ENCODE measurements at places on chromosomes 4 and X. TPM values are rescaled to one million over a fixed set of nuclear protein-coding genes. Genes with fewer than 3 reads are reported as not detected.

GRCh38 chr4:38062088-38062775, 102.0 kb downstream of the PTTG2 start:
- peak; percentile 76 for DNase-seq

DNA sequence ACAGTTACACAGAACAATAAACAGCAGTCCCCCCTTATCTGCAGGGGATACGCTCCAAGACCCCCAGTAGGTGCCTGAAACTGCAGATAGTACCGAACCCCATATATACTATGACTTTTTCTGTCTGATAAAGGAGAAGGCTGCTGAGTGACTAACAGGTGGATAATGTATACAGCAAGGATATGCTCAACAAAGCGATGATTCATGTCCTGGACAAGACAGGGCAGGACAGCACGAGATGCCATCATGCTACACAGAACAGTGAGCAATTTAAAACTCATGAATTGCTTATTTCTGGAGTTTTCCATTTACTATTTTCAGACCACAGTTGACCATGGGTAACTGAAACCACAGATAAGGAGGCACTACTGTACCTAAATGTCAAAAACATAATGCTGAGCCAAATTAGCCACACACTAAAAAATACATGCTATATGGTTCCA, 76.1 kb downstream of the MANBA start:
- no peak for DNase-seq

GRCh38 chrX:13088156-13088487, 43.7 kb upstream of the FAM9C start:
- DNase-seq = no peak

- no peak for DNase-seq
Measured at GRCh38 chr4:171221181-171221580, 592.0 kb upstream of the GALNTL6 start.

GRCh38 chr4:78673337-78673736, 102.8 kb upstream of the BMP2K start:
- DNase-seq = no peak

GRCh38 chrX:130145123-130145522, 20.5 kb downstream of the AIFM1 start:
- no peak for DNase-seq

DNA sequence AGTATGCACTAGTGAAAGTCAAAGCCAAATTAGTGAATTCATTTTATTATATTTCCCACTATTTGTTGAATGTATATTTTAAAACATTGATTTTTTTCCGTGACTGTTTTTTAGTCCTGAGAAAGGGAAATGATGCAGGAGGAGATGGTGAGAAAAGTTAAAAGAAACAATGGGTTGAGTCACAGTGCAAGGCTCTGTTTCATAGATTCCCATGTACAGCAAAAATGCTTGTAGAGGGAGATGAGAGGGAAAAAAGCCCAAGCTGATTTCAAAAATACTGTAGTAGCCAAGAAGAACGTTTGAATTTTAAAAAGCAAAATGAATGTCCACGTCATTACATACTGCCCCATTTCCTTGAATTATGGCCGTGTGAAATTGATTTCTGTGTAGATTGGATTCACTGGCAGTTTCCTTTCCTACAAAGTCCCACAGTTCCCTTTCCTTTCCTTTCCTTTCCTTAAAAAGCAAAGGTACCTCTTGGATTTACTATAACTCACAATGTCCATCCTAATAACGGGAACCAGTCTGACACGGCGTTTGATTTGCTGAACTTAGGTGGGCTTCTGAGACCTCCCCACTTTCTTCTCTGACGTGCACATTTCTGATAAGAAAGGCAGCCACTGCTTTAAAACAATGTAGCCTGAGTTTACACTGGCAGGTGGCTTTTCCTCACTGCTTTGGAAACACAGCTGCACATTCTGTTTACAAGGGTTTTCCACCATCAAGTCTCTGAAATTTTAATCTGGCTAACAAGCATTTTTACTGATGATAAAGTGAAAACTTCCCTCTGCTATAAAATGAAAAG, 63.7 kb downstream of the SPCS3 start:
- no peak for DNase-seq

DNA sequence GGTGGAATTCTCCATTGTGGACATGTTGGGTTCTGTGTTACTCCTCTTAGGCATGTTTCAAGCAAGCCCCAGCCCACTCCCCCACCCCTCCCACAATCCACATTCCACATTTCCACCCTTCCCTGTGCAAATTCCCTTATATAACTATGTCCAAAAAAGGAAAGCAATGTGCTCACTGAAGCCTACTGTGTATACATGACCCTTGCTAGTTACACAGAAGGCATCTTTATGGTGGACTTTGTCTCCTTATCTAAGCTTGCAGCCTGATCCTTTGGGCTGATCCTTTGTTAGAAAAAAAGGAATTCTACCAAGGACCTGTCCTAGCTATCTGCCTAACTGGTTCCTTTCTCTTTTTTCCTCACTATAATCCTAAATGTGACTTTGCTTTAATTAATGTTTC, 796.8 kb downstream of the NLGN4X start:
- no peak for DNase-seq

DNA sequence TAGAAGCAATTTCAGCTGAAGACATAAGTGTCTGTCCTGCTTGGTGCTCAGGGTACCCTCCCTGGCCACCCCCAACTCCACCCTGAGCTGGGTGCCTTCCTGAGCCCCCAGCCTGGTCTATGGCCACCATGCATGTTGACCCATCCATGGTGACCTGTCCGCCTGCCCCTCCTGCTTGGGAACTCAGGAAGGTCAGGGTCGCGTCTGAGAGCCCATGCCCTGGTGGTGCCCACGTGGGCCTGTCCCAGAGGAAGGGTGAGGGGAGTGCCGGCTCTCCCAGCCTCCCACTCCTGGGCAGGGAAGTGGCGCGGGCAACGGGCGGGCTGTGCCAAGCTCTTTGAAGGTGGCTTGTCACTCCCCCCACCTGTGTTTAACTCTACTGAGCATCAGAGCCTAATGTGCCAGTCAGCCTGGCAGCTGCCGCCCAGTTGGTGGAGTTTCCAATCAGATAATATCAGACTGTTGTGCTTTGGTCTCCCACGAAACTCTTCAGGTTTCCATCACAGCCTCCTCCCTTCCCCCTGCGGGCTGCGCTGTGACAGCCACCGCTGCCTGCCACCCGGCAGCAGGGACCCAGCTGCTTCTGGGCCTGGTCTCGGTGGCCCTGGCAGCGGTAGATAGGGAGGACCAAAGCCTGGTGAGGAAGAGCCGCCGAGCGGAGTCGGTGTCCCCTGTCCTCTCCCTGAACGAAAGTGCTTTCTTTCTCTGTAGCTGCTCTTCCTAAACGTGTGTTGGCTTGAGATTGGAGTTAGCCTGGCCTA, 4.8 kb downstream of the SH3BP2 start:
- no peak for DNase-seq

DNA sequence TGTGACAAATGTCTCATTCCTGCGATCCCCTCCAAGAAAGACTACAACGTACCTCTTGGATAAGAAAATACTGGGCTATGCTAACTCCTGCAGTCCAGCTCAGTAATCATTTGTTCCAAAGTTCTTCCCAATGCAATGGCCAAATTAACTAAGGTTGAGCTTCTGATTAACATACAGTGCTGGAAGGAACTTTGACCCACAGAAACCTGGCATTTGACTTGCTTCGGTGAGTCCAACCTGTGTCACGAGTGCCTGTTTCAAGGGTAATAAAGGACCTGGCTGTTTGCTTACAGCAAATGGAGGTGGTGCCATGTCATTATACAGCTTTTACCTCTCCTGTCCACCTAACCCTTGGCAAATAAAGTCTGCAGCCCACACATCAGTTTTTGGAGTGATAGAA, 83.2 kb downstream of the RBM47 start:
- DNase-seq = no peak

DNA sequence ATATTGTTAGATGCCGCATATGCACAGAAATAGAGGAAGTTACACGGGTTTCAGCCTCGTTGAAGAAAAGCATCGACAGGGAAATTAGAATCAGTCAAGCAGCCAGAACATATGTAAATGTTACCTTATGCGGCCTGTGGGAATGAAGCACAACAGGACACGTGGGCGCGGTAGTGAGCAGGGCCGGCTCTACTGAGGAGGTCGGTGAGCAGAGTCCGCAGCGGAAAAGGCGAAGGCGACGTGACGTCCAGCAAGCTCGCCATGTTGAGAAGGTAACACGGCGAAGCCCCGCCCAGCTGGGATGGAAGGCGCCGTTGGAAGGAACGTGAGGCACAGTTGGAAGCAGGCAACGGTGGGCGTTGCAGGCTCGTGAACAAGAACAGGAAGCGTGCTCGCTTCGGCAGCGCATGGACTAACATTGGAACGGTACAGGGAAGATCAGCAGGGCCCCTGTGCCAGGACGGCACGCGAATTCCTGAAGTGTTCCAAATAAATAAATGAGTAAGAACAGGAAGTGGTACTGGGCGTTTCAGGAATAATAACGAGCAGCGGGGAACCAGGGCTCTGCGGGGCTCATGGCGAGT, 54.6 kb downstream of the MTNR1A start:
- DNase-seq = no peak

GRCh38 chr4:173360587-173361221, 10.1 kb upstream of the SAP30 start:
- DNase-seq = no peak

DNA sequence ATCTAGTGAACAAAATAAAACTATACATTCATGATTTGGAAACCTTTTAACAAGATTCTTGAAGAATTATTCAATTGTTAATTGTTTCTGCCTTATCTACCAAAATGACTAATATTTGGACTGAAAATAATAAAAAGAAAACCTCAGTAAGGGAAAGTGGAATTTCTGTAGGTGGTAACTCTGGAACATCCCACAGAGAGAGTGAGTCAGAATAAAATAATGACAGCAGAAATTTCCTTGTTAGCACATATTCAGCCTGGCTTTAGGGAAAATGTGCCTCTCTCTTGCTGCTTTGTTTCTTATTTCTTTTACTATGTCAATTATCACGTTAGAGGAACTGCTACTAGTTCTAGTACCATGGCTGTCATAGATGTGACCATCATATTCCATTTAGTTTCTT, 421.5 kb upstream of the GNPDA2 start:
- DNase-seq = no peak

DNA sequence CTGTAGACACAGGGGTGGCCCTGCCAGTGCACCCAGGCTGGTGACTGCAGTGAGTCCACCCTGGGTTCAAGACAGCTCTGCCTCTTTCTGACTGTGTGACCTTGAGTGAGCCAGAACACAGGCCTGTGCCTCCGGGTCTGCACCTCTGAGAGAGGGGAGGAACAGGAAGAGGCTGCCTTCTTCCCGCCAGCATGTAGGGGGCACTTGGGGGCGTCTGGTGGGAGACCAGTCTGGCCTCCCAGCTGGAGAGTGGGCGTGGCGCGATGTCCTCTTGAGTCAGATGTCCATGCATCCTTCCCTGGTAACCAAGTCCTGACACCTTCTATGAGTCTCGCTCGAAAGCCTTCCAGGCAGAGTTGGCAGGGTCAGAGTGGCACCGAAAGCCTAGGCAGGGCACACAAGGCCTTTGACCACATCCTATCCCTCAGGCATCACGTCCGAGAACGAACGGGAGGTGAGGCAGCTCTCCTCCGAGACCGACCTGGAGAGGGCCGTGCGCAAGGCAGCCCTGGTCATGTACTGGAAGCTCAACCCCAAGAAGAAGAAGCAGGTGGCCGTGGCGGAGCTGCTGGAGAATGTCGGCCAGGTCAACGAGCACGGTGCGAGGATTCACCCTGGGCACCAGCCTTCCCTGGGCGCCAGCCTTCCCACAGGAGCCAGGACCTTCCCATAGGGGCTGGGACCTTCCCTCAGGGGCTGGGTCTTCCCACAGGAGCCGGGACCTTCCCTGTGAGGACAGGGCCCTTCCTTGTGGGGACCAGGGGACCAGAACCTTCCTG, 21.3 kb downstream of the WFS1 start:
- DNase-seq = no peak

- DNase-seq = no peak
Measured at GRCh38 chr4:68617003-68617698, 41.0 kb upstream of the UGT2B17 start.

- DNase-seq = no peak
Measured at GRCh38 chr4:142248946-142249345, 597.2 kb downstream of the INPP4B start.

GRCh38 chrX:133776072-133776471, 209.3 kb downstream of the GPC3 start:
- no peak for DNase-seq

GRCh38 chr4:66097218-66097617, 426.9 kb upstream of the EPHA5 start:
- DNase-seq = no peak

- DNase-seq = no peak
Measured at GRCh38 chrX:40473460-40474204, 107.1 kb upstream of the ATP6AP2 start.

GRCh38 chrX:150456941-150457340, 93.8 kb downstream of the MAMLD1 start:
- DNase-seq = no peak

DNA sequence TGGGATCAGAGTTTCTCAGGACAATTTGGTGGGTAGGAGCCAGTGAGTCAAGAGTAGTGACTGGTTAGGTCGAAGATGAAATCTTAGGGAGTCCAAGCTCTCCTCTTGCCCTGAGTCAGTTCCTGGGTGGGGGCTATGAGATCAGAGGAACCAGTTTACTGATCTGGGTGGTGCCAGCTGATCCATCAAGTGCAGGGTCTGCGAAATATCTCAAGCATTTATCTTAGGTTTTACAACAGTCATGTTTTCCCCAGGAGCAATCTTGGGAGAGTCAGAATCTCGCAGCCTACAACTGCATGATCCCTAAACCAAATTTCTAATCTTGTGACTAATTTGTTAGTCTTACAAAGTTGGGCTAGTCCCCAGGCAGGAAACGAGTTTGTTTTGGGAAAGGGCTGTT, 1833.2 kb upstream of the PCDH7 start:
- DNase-seq = no peak

UNC5C gene
- 0.46 TPM for polyA plus RNA-seq

SRPX gene
- polyA plus RNA-seq = 26.6 TPM

GAR1 gene
- polyA plus RNA-seq = 28.1 TPM

MAD2L1 gene
- 14.4 TPM for polyA plus RNA-seq

SOX3 gene
- polyA plus RNA-seq = 0.10 TPM

SMC1A gene
- polyA plus RNA-seq = 44.5 TPM

SHROOM3 gene
- 19.0 TPM for polyA plus RNA-seq

CDKN2AIP gene
- polyA plus RNA-seq = 13.8 TPM

SAGE1 gene
- not detected for polyA plus RNA-seq

TGIF2LX gene
- not detected for polyA plus RNA-seq

TLR3 gene
- 1.4 TPM for polyA plus RNA-seq

CLIC2 gene
- 3.6 TPM for polyA plus RNA-seq

WNK3 gene
- 2.1 TPM for polyA plus RNA-seq

All from forelimb muscle (tissue), 1 donor.